ENCODE measurements at places on chromosomes 4 and X.

DNA sequence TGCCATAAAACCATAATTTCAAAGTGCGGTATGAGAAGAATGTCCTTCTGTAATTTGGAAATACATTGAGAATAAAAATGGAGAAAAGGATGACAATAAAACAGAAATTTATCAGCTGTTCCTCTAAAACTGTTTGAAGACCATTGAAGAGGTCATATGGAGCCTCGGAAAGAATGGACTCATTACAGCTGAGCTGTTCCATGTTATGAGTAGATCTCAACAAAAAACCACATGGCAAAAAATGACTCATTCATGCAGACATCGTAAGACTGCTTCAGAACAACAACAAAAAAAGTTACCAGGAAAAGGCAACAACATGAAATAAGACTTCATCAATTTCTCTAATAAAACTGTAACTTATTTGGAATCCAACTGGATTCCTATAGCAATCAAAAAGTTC, 39.7 kb downstream of the AKAP4 start:
- DNase-seq: no peak

- DNase-seq: no peak
These were observed 1779.1 kb downstream of the STIM2 start for GRCh38 chr4:28639747-28640146.

DNA sequence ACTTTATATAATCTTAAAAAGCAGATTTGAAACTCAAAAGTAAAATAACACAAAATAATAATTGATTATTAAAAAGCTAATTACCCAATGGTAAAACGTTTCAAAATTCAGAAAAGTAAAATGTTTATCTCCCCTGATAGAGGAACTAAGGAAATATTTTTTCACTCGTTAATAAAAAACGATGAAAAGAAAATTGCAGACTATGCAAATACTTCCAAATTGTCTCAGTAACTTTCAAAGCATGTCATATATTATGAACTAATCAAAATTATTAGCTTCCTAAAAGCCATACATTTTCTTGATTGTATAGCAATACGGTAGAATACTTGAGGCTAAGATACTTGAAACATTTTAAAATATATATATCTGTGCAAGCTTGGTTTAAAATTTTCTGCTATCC, 366.3 kb downstream of the TLL1 start:
- DNase-seq: no peak

GRCh38 chrX:4570151-4570550, 856.7 kb upstream of the PRKX start:
- no peak for DNase-seq

DNA sequence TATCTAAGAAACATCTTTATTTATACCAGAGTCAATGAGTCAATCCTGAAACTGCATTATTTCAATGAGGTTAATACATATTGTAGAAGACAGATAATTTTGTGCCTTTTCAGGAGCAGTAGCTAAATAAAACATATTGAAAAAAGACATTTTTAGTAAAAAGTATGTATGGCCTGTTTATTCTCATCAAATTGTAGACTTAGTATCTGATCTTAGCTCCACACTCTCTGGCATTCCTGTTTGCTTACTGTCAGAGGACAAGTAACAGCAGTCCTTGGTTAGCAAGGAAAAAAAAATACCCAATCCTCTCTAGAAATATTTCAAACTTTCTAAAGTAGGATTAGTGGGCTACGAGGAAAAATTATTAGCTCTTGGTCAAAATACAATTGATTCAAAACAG, 50.5 kb upstream of the GUCY1A1 start:
- no peak for DNase-seq

DNA sequence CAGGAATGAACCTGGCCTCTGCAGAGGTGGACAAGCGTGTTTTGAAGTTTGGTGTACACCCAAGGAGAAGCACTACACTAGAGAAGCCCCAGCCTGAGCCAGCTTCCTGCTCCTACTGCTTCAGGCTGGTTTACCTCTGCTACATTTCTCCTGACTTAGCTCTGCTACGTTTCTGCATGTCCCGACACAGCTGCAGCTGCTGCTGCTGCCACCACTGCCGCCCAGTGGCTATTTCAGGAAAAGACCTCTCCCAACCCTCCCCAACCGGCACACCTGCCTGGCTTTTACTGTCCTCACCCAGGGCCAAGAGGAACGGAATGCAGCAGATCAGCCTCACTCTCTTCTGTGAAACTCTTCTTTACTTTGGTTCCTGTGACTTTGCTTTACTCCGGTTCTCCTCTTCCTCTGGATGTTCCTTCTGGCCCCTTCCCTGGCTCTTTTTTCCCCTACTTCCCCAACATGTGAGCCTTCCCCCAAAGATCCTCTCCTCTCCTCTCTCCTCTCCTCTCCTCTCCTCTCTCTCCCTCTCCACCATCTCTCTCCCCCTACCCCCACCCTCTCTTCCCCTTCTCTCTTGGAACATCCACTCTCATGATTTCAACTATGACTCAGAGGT, 3.1 kb upstream of the P2RY4 start:
- no peak for DNase-seq

Data from GM18507 (cell line).